Activated CD4-positive, alpha-beta T cell treated with anti-CD3 and anti-CD28 coated beads, Interleukin-2, amount 10 ng/mL, durations not matched to agents 7 days and 5 days (primary cell): ENCODE measurements at places on chromosomes 1 and 21.

- DNase-seq: no peak
Observed at GRCh38 chr1:200588698-200589097, 31.9 kb downstream of the KIF14 start.

DNA sequence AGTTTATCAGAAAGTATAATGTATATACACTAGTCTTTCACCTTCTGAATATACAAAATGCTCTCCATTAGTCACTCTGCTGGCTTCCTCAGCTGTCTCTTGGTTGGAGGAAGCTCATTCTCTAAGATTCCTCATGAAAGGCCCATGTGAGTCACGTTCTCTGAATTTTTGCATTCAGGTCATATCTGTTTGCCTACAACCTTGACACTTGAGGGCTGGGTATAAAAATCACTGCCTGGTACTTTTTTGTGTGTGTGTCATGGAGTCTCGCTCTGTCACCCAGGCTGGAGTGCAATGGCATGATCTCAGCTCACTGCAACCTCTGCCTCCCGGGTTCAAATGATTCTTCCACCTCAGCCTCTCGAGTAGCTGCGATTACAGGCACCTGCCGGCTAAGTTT is 2.8 kb upstream of the GALNT2 start:
- DNase-seq: no peak

GRCh38 chr1:21447311-21447710 is 7.4 kb downstream of the NBPF3 start:
- DNase-seq: no peak

DNA sequence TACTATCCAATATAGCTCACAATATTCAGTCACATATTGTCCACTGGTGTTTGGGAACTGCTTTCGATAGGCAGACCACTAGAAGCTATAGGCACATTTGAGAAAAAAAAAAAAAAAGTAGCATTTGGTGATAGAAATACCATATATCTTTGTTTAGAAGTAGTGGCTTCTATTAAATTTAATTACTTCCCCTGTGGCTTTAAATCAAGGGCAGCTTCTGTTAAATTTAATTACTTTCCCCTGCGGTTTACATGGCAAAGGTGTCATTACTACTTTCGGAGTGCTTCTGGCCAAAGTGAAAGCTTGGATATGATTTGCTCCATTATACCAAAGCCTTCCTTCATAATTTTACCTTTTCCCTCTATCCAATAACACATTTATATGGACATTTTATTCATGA is 229.9 kb downstream of the TTLL7 start:
- DNase-seq: no peak

DNA sequence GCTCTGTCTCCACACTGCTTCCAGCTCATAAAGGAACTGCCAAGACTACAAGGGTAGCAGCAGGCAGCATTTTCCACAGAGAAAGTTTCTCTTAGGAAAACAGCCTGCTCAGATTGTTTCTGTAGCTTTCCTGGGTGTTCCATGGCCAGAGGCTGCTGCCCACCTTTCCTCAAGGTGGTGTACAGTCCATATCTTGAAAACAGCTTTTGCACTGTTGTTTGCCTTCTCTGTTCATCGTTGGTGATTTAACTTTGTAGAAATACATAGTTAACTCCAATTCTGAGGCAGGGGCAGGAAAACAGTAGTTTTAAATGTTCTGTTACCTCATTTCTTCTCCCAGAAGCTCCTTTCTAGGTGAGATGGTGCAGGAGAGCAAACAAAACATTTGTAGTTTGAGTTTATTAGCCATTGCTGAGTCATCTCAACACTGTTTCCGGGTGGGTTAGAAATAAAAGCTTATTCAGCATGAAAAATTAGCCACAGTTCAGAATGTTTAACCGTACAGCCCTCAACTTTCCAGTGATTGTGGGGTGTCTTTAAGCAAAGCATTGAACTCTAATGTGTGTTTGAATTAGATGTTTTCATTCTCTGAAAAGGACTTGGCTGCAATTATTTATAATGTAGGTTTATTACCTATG is 41.7 kb downstream of the DIP2A start:
- peak; percentile 24 for DNase-seq

GRCh38 chr1:57799490-57800115 is 375.7 kb upstream of the DAB1 start:
- DNase-seq: no peak

DNA sequence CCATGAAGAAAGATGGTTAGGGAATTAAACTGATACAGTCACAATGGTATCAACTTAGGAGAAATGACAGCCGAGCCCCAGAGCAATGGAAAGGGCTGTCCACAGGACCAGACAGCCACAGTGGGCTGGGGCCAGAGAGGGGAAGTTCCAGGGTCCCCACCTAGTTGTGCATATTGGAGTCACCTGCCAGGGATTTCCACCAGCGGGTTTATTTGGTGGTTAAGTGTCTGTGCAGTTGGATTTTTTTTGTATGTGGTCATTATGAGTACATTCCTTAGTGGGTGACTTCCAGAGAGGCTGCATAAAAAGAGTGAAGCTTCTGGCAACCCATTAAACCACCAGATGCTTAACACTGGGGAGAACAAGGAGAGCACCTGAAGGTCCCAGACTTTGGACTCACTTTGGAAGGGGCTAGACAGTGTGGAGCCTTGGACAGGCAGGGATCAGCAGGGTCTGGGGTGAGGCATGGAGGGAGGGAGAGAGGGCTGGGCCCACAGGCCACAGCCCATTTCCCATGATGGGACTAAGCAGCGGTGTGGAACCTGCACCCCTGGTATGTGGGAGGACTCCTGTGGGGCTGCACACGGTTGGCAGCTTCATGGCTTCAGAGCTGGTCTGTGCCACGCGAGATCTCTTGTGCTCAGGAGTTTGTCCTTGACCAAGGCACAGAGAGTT is 7.8 kb upstream of the PTTG1IP start:
- DNase-seq: no peak

- no peak for DNase-seq
Observed at GRCh38 chr1:167453123-167453522, 65.2 kb downstream of the CD247 start.

DNA sequence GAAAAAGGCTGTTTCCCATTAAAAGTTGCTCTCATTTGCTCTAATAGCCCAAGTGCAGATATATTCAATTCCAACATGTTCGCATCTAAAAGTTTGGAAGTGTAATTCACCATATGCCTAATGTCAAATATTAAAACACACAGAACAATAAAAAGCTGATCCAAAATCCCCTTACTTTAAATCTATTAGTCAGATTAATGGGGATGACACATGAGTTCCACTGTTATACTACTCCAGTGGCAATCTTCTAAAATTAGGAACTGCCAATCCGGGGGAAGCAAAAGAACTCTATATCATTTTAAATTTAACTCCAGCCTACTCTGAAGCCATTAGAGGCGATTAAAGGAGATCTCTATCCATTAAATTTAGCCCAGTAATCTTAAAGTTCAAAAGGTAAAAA is 317.1 kb downstream of the NTNG1 start:
- no peak for DNase-seq

GRCh38 chr1:112935461-112936111 is 20.4 kb downstream of the SLC16A1 start:
- no peak for DNase-seq

DNA sequence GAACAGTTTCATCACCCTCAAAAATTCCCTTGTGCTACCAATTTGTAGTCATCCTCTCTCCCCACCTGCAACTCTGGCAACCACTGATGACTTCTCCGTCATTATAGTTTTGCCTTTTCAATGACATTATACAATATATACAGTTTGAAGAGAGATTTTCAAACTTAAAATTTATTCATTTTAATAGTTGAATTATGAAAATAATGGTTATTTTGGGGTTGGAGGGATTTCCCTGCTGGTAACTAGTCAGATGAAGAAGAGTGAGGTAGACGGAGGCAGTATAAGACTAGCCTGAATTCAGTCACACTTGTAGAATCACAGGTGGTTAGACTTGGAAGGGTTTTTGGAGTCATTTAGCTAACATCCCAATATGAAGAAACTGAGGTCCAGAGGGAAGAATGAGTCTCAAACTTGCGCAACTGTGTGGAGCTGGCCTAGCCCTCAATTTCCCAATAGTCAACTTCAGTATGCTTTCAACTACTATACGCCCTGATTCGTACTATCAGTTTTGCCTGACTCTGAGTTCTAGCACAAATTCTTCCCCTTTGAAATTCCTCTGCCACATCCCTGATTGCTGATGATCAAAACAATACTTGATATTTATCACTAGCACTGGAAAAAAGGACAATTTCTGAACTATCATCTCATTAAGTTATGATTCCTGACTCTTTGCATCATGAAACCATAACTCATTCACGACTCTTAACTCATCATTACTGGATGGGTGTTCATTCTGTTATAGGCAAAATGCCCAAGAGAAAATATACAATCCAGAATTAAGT is 54.2 kb downstream of the VANGL2 start:
- DNase-seq: no peak

DNA sequence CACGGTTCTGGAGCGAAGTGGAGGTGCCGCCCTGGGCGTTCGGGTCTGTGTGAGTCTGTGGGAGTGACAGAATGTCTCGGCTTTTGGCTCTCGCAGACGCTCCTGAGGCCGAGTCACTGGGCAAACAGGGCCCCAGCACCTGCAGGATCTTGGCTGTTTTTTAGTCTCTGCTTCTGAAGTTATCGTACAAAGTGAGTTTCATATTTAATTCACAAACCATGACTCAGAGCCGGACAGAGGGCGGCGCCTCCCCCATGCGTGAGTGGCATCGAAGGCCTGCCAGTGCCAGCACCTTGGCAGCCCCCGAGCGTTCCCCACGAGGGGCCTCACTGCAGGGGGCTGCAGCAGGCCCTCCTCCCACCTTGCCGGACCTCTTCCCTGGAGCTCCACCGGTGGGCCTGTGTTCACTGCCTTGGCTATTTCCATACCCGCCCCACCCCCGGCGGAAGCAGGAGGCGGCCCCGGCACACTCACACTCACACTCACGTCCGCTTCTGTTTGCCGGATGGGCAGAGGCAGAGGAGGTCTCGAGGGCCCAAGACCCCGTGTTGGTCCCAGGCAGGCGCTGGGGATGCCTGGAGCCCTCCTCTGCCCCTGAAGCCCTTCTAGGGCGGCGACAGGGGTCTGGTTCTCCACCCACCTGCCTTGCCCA is 56.3 kb downstream of the MORN1 start:
- no peak for DNase-seq

GRCh38 chr21:33902349-33902748 is 13.3 kb downstream of the ATP5PO start:
- DNase-seq: no peak

DNA sequence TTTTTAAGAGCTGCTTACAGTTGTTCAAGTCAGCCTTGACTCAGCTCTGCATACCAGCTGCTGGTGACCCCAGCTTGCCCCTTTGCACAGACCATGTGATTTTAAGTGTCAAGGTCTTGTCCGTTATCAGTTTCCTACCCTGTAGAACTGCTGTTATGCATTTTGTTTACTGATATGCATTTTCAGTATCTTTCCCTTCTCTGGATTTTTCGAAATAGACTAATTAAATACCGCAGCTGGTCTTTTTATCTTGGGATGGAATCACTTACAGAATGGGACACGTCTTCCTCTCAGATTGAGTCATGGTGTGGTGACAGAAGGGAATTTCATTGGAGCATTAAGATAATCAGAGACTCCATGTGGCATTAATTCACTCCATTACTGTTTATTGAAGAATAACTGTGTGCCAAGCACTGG is 145.6 kb downstream of the FMN2 start:
- DNase-seq: no peak

GRCh38 chr1:89686520-89686919 is 53.6 kb downstream of the LRRC8C start:
- DNase-seq: no peak

- no peak for DNase-seq
Observed at GRCh38 chr1:203567596-203567995, 59.0 kb upstream of the ATP2B4 start.

DNA sequence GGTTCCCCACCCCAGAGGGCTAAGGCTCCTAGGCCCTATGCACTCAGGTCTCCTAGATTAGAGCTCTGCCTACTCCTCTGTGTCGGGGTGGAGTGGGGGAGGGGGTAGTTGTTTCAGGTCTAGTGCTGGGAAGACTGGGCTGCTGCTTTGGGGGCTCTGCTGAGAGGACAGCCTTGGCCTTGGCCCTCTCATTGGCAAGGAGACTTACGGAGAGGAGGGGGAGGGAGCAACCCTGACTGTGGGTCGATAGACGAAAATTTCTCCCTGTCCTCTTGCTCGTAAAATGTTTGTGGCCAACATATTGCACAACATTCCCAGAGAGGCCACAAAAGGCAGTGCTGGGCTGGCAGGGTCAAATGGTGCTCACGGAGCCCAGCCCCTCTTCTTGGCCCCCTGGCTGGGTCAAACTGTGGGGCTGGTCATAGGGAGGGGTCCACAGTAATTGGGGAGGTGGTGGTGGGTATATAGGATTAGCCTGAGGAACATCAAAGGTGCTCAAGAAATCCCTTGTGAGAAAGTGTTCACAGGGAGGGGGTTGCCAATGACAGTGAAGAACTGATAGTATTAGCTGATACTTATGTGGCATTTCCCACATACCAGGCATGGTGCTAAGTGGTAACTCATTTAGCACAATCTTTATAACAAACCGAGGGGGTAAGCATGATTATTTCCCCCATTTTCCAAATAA is 8.5 kb upstream of the DMBX1 start:
- DNase-seq: no peak

GRCh38 chr1:195012995-195013394 is 1595.2 kb downstream of the KCNT2 start:
- DNase-seq: no peak

GRCh38 chr1:4032571-4032970 is 132.5 kb upstream of the C1orf174 start:
- no peak for DNase-seq

- no peak for DNase-seq
Observed at GRCh38 chr1:191685669-191686068, 472.6 kb upstream of the RGS18 start.

DNA sequence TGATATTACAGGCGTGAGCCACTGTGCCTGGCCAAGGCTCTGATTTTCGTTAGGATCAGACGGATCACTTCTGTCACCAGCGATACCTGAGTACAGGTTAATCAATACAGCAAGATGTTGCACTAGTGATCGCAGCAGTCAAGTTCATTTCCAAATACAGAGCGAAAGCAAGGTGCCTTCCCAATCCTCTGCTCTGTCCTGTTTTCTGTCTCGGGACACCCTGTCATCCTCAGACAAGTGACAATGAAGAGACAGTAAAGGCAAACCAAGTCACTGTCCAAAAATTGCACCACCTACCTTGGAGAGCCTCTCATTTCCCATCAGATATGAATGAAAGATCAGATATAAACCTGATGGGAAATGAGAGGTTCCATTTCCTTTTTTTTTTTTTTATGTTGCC is 5.6 kb upstream of the CLDN14 start:
- DNase-seq: no peak

- DNase-seq: no peak
Observed at GRCh38 chr1:67227196-67227595, 60.9 kb downstream of the IL23R start.

- DNase-seq: peak; percentile 24
Observed at GRCh38 chr1:95084317-95085176, 11.8 kb upstream of the ALG14 start.
